CD4-positive, alpha-beta memory T cell (primary cell): ENCODE measurements at places on chromosomes 5 and 9. TPM values are rescaled to one million over a fixed set of nuclear protein-coding genes. Genes with fewer than 3 reads are reported as not detected.

The SH3TC2 gene
- polyA plus RNA-seq, result not detected

The CAVIN4 gene
- polyA plus RNA-seq, result not detected

DNA sequence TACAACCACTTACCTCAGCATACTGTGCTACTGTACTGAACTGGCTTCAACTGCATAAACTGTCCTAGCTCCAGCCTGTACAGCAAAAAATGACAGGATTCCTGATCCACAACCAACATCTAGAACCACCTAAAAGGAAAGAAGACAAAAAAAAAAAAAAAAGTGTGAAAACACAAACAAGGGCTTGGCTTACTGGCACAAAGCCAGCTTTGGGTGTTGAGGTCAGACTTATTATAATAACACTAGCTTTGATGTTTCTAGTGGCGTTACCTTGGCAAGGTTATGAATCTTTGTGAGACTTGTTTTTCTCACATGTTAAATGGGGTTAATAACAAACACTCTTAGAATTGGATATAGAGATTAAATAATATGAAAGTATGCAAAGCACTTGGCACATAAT is 148.5 kb upstream of the PUM3 start:
- no peaks in the 10 kb centered on the region for H3K27me3 ChIP-seq
- H3K4me1 ChIP-seq, result no peaks in the 10 kb centered on the region
- no peaks in the 10 kb centered on the region for H3K36me3 ChIP-seq
- no peak overlapping the region for H3K4me3 ChIP-seq
- DNase-seq, result no peak

The SEMA6A gene
- polyA plus RNA-seq, result 0.20 TPM

DNA sequence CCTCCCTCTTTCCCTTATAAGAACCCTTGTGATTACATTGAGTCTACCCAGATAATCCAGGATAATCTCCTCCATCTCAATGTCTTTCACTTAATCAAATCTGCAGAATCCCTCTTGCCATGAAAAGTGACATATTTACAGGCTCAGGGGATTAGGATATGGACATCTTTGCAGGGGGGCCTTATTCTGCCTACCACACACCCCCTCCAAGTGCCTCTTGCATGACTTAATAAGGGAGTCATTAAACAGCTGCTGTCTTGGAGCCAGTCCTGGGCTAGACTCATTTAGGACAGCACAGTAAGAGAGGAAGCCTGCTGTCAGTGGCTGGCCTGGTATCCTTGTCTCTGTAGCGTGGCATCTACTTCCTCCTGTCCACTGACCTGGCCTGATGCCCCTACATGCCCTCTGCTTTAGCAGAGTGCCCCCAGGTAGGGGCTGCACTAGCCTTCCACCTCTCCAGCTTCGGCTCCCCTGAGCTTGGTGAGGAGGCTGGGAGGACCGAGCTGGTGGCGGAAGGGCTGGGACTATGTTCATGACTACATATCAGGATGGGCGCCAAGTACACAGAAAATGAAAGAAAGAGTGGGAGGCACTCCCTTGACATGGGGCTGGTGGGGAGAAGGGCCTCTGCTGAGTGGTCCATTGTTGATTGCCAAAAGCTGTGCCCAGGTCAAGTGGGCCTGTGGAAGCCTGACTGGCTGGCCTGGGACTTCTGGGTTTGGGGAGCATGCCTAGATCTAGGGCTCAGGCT is 17.2 kb downstream of the ENHO start:
- no peak overlapping the region for H3K27ac ChIP-seq
- no peak overlapping the region for H3K4me3 ChIP-seq
- H3K4me1 ChIP-seq, result no peaks in the 10 kb centered on the region
- H3K27me3 ChIP-seq, result no peaks in the 10 kb centered on the region

DNA sequence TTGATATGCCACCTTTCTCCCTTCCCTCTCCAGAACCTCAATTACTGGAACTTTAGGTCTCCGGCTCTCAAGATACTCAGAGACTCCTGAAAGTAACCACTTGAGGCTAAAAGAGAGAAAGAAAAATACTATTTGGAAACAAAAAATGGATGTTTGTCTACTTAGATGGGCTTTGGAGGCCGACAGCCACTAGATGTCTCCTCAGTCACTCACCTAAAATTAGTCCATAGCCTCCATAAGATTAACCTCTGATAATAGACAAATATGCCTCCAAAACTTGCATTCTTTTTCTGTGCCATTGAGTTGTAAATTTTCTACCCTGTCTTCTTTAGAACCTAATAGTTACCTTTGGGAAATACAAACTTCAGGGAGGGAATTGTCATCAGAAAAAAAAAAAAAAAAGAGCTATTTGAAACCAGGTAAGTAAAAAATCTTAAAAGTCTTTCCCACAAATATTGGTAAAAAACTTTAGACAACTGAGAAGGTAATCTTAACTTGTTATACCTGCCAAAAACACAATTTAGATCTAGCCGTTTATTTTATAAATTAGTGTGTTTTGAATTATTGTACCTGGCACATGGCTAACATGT is 11.2 kb upstream of the PCDH1 start:
- H3K4me1 ChIP-seq, result no peaks in the 10 kb centered on the region
- no peak overlapping the region for H3K27ac ChIP-seq
- no peak overlapping the region for H3K4me3 ChIP-seq
- no peaks in the 10 kb centered on the region for H3K36me3 ChIP-seq
- DNase-seq, result no peak
- peaks cover under 1% of the 10 kb centered on the region for H3K27me3 ChIP-seq

- H3K4me1 ChIP-seq, result no peaks in the 10 kb centered on the region
- H3K4me3 ChIP-seq, result no peak overlapping the region
- DNase-seq, result no peak
- H3K27ac ChIP-seq, result no peak overlapping the region
- H3K27me3 ChIP-seq, result no peaks in the 10 kb centered on the region
Measured at GRCh38 chr9:109797006-109797405, 17.0 kb downstream of the PALM2AKAP2 start.

The SPATA31C1 gene
- not detected for polyA plus RNA-seq

The CCL28 gene
- polyA plus RNA-seq, result 9.4 TPM

The ZCCHC9 gene
- 25.2 TPM for polyA plus RNA-seq

- H3K36me3 ChIP-seq, result no peaks in the 10 kb centered on the region
- DNase-seq, result no peak
- peaks cover 13% of the 10 kb centered on the region for H3K4me1 ChIP-seq
- no peak overlapping the region for H3K4me3 ChIP-seq
- H3K27me3 ChIP-seq, result no peaks in the 10 kb centered on the region
Measured at GRCh38 chr9:123832858-123833650, 96.9 kb downstream of the DENND1A start.

- no peaks in the 10 kb centered on the region for H3K4me1 ChIP-seq
- DNase-seq, result no peak
- H3K36me3 ChIP-seq, result no peaks in the 10 kb centered on the region
- H3K27ac ChIP-seq, result no peak overlapping the region
- H3K4me3 ChIP-seq, result no peak overlapping the region
Measured at GRCh38 chr9:34513567-34514214, 9.1 kb downstream of the ENHO start.

The POU4F3 gene
- not detected for polyA plus RNA-seq

GRCh38 chr5:124651663-124652513 is 94.6 kb downstream of the ZNF608 start:
- peaks cover 42% of the 10 kb centered on the region for H3K4me1 ChIP-seq
- peaks cover 11% of the 10 kb centered on the region for H3K27me3 ChIP-seq
- H3K36me3 ChIP-seq, result no peaks in the 10 kb centered on the region

DNA sequence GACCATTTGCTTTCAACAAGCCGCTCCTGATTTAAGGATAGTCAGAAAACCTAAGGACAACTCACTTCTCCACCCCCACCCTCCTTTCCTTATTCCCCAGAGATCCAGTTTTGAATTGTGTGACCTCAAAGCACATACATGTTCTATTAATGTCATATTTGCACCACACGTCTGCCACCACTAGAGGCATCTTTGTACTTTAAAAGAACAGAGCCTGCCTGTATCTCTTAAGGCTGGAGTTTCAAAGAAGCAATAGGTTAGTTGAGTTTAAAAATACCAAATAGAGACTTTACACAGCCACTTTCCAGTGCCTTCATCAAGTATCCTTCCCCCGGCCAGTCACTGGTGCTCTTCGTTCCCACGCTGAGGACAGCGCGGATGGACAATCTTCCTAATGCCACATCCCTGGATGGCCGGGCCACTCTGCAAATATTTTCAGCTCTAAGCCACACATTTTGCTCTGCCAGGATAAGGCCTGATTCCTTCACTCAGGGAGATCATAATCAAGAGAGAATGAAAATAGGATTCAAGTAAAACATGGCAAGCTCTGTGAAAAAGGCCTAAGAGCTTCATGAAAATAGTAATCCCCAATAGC is 146.3 kb downstream of the SNCAIP start:
- DNase-seq, result no peak
- no peaks in the 10 kb centered on the region for H3K36me3 ChIP-seq
- H3K27ac ChIP-seq, result no peak overlapping the region
- H3K27me3 ChIP-seq, result no peaks in the 10 kb centered on the region
- H3K4me1 ChIP-seq, result no peaks in the 10 kb centered on the region

DNA sequence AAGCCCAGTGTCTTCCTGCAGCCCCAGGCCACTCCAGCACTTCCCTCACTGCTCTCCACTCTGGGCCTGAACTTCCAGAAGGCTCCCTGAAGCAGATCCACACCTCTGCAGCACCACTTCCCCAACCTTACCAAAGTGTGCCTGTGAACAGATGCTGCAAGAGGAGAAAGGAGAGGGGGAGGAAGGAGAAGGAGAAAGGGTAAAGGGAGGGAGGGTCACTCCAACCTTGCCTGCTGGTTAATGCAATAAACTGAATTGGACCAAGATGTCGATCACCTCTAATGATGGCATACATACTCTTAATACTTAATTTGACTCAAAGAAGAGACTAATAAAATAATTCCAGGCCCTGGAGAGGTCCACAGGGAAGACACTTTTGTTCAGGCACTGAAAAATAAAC is 77.2 kb upstream of the RAI14 start:
- no peaks in the 10 kb centered on the region for H3K27me3 ChIP-seq
- H3K4me1 ChIP-seq, result no peaks in the 10 kb centered on the region
- H3K4me3 ChIP-seq, result no peak overlapping the region
- no peak overlapping the region for H3K27ac ChIP-seq

The KCNN2 gene
- not detected for polyA plus RNA-seq
